ENCODE measurements at places on chromosomes 1 and 21.
A peak's percentile ranks its signal among the peaks of the same experiment; 100 is the strongest.

- peak; percentile 34 for DNase-seq
Observed at GRCh38 chr1:213982672-213983492, 4.9 kb upstream of the PROX1 start.

DNA sequence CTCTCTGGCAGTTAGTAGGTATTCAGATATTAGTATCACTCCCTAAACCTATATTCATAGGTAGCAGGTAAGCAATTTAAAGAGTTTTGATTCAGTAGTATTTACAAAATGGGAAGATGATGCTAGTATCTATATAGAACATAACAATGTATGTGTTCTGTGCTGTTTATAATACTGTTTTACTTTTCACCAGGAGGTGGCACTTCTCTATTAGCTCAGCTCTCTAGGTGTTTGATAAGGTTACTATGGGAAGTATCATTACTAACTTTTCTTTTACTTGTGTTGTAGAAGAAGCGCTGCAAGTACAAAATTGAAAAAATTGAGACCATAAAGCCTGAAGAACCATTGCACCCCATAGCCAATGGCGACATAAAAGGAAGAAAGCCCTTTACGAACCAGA is 49.4 kb upstream of the FASLG start:
- DNase-seq, result no peak

- DNase-seq, result no peak
Observed at GRCh38 chr1:228689255-228689654, 46.0 kb upstream of the RHOU start.

DNA sequence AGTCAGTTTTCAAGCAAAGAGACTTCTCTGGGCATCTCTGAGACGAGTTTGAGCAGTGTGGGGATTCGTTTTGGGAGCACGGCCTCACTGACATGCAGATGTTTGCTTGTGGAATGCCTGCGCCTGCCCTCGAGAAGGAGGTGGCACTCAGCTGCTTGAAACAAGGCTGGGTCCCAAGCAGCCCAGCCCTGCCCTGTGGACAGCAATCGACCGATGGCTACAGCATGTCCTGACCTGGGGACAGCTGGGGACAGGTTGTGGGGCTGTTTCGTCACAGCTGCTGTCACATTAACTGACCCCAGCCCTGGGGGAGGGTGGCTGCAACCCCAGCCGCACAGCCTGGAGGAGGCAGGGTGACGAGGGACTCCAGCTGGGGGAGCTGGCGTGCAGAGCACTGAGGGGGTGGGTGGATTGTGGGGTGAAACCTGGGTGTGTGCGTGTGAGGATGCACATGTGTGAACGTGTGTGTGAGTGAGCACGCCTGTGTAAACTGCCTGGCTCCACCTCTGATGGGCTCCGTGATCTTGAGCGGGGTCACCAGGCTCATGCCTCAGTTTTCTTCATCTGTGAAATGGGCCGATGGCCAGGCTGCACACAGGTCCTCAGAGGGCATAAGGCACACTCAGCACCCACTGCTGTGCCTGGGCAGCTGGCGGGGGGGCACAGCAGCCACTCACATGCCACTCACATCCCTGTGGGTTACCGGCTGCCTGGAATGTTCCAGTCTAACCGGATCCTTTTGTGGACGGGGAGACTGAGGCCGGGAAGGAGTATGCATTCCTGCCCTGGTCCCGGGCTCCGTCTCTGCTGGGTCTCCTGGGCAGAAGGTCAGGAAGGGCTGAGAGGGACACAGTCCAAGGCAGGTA is 49.3 kb downstream of the COL18A1 start:
- no peak for DNase-seq

DNA sequence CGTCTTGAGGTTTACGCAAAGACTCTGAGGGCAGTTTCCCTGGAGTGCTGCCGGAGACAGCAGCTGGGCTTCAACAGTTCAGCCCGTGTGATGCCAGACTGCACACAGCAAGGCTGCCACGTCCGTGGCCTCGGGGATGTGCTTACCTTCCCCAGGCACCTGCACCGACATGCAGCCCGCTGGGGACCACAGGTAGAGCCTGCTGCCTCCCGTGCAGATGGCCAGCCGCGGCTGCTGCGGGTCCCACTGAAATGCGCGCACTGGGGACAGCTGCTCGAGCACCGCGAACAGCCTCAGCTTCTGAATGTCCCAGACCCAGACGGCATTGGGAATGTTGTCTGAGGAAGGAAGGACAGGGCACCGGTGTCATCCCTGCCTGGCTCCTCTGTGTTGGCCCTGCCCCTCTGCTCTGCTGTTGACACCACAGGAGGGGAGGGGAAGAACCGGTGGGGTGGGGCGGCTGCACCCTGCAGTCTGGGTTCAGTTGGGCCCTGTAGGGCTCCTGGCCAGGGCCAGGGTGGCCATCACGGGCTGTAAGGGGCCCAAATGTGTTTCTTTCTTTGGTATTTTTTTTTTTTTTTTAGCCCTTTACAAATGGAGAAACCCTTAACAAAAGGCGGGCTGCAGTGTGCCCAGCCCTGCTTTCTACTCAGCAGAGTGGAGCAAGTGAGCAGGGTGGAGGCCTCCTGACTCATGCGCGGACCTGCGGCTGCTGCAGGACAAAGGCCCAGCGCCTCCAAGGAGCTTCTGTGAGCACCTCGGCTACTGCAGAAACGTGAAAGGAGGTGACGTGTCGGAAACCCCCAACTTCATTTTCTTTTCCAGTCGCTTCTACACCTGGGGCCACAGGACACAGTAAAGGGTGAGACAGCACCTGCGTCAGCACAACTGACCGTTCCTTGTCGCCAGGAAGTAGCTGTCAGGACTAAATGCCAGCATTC is 6.8 kb downstream of the TPRG1L start:
- DNase-seq, result no peak

- no peak for DNase-seq
Observed at GRCh38 chr1:12709696-12710095, 6.2 kb upstream of the AADACL3 start.

DNA sequence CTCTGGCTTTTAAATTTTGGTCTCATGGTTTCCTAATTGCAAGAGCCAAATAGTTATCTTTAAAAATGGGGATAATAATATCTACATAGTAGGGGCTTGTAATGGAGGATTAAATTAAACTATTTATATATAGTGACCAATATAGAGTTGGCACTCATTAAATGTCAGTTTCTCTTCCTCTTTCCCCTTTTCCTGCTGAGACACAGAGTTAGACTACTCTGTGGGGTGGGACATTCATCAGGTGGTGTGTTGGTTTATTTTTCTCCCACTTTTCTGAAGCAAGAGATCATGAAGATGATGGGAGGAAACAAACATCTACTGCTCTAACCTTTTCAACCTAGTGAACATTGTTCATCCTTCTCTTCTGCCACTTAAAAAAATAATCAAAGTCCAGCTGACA is 17.3 kb upstream of the RAP1A start:
- no peak for DNase-seq

DNA sequence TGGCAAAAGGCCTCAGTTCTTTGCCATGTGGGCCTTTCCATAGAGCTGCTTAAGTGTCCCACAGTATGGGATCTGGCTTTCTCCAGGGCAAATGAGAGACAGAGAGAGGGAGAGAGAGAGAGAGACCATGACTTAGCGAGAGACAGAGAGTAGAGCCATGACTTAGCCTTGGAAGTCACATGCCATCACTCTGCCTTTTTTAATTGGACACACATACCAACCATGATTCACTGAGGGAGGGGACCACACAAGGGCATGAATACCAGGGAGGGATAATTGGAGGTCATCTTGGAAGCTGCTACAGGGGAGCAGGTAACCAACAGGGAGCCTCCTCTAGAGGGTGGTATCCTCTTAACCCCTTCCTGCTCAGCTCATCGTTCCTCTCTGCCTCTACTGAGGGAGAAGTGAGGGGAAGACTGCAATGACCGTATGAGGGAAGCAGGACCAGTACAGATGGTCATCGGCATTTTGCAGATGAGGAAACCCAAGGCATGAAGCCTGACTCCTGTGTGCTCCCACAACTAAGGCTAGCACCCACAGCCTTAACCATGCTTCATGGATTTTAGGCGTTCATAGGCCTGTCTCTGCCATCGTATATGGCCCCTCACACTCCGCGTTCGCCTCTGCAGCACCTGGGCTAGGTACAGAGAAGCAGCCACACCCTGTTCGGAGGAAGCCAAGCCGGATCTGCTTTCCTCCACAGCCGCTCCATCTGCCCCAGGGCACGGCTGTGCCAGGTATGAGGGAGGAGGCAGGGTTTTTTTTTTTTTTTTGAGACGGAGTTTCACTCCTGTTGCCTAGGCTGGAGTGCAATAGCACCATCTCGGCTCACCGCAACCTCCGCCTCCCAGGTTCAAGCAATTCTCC is 38.6 kb downstream of the MEF2D start:
- DNase-seq, result no peak

- DNase-seq, result no peak
Observed at GRCh38 chr1:206797534-206798383, 25.5 kb upstream of the IL10 start.

GRCh38 chr1:171780583-171781175 is 781 bp upstream of the METTL13 start:
- DNase-seq, result no peak

- DNase-seq, result no peak
Observed at GRCh38 chr21:18524097-18524880, 120.7 kb upstream of the TMPRSS15 start.

DNA sequence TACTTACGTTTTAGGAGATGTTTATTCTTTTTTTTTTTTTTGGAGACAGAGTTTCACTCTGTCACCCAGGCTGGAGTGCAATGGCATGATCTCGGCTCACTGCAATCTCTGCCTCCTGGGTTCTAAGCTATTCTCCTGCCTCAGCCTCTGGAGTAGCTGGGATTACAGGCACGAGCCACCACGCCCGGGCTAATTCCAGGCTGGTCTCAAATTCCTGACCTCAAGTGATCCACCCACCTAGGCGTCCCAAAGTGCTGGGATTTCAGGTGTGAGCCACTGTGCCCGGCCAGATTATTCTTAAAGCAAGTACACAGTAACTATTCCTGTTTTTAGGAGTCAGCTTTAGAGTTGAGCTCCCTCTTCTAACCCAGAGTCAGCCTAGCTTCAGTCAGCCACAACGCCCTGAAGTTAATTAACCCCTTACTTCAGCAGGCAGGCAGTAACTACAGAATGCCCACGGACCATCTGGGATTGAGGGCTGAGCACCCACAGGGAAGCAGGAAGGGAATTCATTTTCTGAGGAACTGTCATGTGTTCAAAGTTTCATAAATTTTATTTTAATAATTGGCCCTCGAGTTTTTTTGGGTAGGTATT is 5.3 kb upstream of the ID3 start:
- no peak for DNase-seq

DNA sequence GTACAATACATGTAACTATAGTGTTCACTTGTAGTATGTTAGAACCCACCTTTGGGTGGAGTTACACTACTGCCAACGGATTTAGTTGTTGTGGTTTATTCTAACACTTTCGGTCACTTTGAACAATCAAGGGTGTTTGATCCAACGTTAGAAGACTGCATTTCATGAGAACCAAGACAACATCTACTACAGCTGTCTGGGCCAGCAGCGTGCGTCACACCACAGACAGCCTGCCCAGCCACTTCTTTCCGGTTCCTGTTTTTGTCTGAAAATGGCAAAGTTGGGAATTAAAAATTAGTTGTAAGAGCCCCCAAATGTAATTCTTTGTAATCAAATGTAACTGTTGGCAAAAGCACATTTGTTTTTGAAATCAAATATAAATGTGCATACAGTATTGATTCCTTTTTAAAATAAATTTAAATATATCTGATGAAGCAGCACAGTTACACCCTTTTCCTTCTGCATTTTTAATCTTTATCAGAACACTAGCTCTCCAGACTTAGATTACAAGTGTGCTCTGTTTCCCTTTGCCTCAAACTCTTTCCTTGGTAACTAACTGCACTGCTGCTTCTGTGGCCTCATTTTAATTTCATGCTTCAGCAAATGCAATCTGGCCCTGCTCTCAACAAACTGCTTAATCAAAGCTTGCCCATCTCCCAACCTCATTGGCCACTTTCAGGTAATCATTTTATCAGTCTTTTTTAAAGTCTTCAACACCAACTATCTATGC is 86.6 kb upstream of the DPH5 start:
- DNase-seq, result no peak

GRCh38 chr1:236315518-236315917 is 33.8 kb upstream of the ERO1B start:
- DNase-seq, result no peak

DNA sequence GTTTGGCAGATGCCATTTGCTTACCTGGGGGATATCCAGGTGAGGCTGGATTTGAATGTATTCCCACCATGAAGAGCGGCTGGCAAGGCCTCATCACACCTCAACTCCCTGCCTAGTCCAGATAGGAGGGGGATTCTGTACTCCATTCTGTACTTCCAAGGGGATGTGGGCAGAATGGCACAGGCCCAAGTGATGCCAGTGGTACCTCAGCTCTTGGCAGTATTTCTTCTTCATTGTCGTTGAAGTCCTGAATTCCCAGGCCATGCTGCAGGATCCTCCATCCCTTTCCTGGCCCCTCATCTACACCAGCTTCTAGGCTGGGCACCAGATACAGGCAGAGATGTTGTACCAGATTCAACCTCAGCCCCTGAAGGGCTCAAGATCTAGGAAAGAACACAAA is 47.9 kb downstream of the KLHDC7A start:
- no peak for DNase-seq

DNA sequence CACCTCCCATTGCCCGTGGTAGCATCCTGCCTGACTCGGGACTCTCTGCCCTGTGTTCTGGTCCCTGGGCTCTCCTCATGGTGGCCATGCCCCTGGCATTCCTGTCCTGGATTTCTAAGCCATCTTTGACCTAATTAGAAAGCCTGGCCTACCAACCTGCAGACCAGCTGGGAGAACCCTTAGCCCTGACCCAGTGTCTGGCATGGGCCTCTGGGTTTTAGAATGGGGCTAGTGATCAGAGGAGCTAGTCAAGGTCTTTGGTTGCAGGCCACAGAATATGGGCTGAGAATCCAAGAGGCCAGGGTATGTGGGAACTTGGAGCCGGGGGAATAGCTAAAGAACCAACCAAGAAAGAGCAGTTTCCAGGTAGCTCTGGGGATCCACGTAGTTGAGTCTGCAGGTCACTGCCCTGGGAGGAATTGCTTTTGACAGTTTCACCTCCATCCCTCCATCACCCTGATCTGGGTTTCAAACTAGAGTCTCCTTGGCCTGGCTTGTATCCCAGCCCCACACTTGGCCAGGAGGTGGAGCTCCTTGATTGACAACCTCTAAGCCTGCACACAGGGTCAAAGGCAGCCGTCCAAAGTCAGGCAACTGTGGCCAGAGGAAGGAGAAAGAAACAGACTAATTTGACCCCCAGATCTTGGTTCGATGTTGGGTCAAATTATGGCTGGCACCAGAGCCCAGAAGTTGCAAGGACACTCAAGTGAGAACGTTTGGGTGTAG is 54.7 kb upstream of the ABCG1 start:
- DNase-seq, result no peak

DNA sequence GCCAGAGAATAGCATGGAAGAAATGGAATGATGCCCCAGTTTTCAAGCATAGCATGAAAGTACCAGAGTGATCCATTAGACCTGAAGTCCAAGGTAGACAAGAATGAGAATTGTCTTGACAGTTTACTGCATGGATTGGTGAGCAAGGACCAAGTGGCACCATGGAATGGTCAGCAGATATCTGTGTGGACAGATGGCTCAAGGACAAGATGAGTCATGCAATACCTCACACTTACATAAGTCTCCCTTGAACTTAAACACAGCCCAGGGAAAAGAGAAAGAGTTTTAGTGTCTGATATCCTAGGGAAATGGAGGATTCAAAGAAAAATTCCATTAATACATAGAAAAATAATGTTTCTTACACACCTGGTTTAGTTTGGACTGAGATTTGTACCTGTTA is 195.2 kb downstream of the MRPL39 start:
- DNase-seq, result no peak

GRCh38 chr1:155835548-155835947 is 21.5 kb downstream of the GON4L start:
- no peak for DNase-seq

- DNase-seq, result no peak
Observed at GRCh38 chr21:20997311-20997635, 936 bp upstream of the NCAM2 start.

GRCh38 chr1:205077158-205077933 is 6.9 kb downstream of the TMEM81 start:
- no peak for DNase-seq
